ENCODE measurements at places on chromosomes 12 and 14.
A peak's percentile ranks its signal among the peaks of the same experiment; 100 is the strongest.

GRCh38 chr12:78802593-78802992 lies 62.0 kb upstream of the SYT1 start:
- no peak for DNase-seq

DNA sequence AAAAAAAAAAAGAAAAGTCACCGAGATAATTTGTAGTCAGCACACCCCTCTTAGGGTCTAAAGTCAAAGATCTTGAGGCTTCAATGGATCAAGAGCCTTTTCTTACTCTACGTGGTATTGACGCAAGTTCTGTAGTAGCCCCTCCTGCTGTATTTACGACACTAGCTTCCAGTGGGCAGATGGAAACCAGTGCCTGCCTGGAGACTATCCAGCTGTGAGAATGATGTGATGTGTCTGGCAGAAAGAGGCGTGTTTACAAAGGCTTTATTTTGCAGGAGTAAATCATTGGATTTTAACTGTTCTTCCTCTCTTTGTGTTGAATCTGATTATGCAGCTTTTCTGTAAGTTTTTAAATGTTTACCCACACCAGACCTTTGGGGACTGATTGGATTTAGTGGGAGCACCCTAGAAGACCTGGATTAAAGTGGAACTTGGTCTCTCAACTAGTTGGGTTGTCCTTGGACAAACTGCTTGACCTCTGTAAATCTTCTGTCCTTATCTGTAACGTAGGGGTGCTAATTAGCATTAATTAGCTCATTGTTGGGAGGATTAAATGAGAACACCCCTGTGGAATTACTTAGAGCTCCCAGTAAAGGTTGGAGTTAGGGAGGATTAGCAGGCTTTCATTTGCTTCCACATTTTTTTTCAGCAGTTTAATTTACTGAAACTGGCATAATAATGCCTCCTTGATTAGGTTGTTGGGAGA lies 72.4 kb downstream of the RASSF3 start:
- DNase-seq: no peak

DNA sequence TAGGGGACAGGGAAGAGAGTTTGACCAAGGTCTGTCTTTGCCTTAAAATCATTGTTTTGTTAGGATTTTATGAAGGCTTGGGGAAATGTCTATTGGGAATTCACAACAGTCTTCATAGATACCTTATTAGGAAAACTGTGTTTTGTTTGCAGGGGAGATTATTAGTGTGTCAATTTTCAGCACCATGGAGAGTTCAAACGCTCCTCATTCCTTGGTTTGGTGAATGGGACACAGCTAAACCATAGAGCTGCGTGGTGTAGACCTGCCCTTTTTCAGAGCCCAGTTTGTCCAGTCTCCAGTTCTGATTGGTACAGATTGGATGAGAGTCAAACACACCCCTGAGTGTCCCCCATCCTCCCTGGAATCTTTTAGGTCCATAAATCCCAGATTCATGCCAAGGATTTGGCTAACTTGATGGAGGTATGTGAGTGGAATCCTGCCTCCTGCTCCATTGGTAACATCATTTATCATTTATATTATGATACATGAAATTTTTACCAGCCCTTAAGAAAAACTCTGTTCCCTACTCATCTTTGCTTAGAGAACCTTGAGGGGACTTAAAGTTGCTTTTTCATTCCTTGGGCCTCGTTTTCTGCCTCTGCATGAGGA lies 12.0 kb downstream of the NGDN start:
- no peak for DNase-seq

- no peak for DNase-seq
Observed at GRCh38 chr12:60035835-60036234, 440.0 kb downstream of the SLC16A7 start.

DNA sequence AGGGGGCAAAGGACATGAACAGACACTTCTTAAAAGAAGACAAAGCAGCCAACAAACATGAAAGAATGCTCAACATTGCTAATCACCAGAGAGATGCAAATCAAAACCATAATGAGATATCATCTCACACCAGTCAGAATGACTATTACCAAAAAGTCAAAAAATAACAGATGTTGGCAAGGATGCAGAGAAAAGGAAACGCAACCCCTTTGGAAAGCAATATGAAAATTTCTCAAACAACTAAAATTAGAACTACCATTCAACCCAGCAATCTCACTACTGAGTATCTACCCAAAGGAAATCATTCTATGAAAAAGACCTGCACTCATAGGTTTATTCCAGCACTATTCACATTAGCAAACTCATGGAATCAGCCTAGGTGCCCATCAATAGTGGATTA lies 25.6 kb downstream of the MDM1 start:
- no peak for DNase-seq

- DNase-seq: no peak
Observed at GRCh38 chr14:61542848-61543790, 152.2 kb upstream of the HIF1A start.

GRCh38 chr12:77202457-77203060 lies 137.2 kb upstream of the E2F7 start:
- DNase-seq: no peak

- DNase-seq: no peak
Observed at GRCh38 chr12:99093166-99093565, 448.1 kb downstream of the APAF1 start.

DNA sequence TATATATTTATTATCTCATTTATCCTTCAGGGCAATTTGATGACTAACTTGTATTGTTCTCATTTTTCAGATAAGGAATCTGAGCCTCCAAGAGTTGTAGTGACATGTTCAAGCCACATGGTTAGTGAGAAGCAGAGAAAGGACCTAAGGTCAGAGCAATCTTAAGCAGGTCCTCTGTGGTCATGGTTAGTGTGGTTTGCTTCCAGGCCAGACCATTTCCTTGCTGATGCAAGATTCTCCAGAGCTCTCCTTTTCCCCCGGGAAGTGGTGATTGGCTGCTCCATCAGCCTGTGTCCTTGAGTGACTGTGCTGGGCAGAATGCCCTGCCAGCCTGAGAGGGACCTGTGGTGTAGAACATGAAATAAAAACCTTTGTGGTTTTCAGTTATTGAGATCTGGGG lies 141.3 kb downstream of the KTN1 start:
- no peak for DNase-seq

DNA sequence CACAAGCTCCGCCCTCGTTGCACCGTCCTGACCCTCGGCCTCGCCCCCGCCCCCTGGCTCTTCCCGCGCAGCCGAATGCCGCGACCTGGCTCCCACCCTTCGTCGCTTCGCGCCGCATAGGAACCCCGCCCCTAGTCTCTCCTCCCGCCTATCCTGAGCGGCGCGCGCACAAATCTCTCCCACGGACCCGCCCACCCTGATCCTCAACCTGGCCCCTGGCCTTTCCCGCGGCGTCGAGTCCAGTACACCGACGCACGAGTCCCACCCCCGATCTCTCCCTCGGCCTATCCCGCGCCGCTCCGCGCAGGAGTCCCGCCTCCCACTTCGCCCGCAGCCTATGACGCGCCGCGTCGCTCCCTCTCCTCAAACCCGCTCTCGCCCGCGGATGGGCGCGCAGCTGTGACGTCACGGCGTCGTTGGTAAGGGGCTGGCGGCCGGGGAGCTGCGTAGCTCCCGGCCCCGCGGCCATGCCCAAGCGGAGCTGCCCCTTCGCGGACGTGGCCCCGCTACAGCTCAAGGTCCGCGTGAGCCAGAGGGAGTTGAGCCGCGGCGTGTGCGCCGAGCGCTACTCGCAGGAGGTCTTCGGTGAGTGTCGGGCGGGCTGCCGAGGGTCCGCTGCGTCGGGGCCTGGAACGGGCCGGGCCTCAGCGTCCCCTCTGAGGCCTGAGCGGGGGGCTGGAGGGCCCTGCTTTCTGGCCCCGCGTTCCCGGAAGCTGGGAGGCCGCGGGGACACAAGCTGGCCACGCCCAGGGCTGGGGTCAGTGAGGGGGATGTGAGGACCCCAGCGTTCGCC lies at the start of gene SIVA1:
SIVA1 (plus strand) TSS at position 413 of the 793 bp plus-strand sequence; CDS start at position 468, 55 bp downstream.
- peak; percentile 99 for DNase-seq

DNA sequence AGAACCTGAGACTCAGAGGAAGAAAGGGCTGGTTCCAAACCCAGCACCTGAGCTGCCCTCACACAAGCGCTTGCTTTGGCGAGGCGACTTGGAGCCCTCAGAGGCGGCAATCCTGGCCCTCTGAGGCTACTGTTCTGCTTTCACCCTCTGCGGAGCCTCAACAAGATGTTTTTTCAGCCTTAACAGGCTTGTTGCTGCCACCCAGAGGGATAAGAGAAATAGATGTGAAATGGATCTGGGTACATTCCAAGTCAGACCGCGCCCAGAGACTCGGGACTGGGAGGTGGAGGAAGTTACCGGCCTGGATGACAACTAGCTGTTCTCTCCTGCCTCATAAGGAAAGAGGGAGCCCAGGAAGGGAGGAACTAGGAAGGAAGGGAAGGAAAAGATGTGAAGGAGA lies 89.6 kb downstream of the TTC7B start:
- no peak for DNase-seq

DNA sequence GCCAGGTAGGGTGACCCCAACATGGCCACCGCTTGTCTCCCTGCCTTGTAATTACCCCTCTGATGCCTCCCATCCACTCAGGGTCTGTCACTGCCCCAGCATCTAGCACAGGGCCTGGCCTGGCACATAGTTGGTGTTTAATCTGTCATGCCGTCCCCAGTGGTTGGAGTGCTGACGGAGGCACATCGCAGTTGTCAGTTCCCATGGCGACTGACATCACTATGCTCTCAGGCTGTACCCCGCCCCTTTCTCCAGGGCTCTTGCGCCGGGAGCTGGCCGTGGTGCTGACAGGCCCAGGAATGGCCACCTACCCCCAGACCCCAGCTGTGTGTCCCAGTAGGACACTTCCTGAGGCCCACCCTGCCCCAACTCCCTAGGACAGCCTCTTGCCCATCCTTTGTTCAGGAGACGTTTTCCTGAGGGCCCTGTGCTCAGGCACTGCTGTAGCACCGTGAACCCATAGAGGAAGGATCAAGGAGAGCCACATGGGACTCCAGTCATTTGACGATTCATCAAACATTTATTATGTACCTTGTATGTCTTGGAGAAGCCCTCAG lies 23.0 kb downstream of the FAM222A start:
- no peak for DNase-seq

- no peak for DNase-seq
Observed at GRCh38 chr12:88571543-88571942, 8.7 kb downstream of the KITLG start.

DNA sequence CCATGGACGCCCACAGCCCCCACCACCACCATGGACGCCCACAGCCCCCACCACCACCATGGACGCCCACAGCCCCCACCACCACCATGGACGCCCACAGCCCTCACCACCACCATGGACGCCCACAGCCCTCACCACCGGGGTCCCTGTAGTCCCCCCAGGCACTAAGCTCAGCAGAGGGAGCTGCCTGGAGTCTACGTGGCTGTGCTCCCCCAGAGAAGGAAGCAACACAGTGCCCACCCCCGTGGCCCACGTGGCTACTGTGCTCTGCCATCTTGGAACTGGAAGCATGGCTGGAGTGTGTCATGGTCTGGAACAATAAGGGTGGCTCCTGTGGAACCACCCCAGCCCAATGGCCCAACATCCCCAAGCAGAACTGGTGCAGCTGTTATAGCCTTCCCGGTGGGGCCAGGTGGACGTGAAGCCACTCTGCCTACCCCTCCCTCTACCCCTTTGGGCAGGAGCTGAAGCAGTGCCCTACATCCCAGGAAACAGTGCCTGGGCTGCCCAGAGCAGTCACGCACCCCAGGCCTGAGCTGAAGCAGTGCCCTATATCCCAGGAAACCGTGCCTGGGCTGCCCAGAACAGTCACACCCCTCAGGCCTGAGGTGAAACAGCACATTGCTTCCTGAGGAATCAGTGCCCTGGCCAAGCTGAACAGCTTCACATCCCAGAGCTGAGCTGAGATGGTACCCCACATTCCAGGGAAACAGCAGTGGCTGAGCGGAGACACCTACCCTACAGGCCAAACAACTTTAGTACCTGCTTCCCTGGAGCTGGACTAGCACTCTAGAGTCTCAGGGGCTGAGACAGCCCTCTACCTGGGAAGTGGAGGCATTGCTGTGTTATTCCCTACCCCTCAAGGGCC lies 9.0 kb upstream of the SFSWAP start:
- no peak for DNase-seq

DNA sequence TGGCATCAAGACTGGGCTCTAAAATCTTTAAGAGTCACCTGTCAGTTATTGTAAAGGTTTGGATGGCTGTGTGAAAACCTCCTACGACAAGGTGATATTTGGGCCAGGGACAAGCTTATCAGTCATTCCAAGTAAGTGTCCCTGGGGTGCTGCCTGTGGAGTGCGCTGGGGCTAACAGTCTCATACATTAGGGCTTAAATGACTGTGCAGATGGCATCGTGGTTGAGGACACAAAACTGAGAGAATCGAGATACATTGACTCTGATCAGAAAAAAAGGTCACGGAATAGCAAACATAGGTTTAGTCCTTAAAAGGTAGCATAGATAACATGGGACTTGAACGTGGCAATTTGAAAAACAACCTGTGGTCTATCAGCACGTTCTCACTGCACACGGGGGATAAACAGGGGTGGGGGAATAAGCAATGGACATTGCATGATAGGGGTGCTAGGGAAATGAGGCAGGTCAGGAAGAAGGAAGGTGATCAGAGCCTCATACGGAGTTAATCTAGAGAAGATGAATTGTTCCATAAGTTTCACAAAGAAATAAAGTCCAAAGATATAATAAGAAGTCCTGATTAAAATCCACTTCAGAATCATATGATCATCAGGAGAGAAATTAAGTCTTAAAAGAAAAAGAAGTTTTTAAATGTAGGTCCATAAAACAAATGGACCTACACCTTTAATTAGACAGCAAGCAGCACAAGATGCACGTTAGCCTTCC lies 100.3 kb downstream of the DAD1 start:
- no peak for DNase-seq

GRCh38 chr14:65769151-65769550 lies 356.6 kb downstream of the FUT8 start:
- DNase-seq: no peak

- no peak for DNase-seq
Observed at GRCh38 chr14:56501909-56502530, 77.6 kb upstream of the TMEM260 start.

- no peak for DNase-seq
Observed at GRCh38 chr12:80321653-80322052, 122.4 kb upstream of the PTPRQ start.

- DNase-seq: no peak
Observed at GRCh38 chr12:27003421-27004381, 10.5 kb downstream of the TM7SF3 start.

- no peak for DNase-seq
Observed at GRCh38 chr14:50828721-50829488, 2.1 kb downstream of the NIN start.

GRCh38 chr12:122834921-122835749 lies at the start of gene HIP1R:
TSS of gene HIP1R (plus strand) at chr12:122835457. CDS start at chr12:122835551, 94 bp downstream.
- DNase-seq: peak; percentile 45

Data from CD4-positive, alpha-beta T cell treated with Interleukin-6 at 100 ng/mL for 8 hours (primary cell).